ENCODE measurements at places on chromosomes 4 and X.

DNA sequence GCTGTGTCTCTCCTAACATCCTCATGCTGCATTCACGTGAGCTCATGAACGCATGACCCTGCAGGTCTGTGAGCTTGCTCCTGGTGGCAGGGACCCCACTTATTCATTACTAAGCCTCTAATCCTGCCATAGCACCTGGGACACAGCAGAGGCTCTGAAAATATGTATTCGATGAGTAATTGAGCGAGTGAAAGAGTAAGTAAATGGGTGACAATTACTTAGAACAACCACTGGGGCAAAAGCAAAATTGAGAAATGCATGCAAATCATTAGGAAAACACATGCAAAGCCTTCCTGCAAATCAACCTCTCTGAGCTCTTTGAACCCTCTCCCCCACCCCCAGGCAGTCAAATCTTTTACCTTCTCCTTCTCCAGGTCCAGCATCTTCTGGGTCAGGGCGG is 23.6 kb upstream of the C4orf50 start:
- DNase-seq = peak; percentile 29

- no peak for DNase-seq
Observed at GRCh38 chr4:7956270-7956808, 16.7 kb upstream of the AFAP1 start.

DNA sequence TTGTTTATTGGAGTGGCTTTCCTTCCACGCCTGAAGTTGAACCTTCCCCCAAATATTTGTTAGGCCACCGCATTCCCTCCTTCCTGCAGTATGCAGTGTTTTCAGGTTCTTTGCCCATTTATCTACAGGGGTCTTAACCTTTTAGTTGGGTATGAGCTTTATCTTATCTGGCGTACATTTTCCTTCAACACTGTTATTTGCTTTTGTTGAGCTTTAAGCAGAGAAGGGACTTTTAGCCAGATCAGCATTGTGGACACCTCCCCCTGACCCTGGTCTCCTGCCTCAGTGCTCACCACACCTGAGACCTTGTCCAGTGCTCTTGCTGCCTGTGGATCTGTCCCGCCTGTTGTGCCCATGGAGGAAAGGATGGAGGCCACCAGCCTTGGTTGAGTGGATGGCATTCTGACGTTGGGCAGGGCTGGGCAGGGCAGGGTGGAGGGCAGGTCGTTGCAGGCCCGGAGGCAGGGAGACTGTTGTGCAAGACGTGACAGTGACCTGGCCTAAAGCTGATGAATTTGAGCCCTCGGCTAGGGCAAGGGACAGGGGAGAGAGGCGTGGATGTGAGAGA is 998 bp upstream of the DUSP9 start:
- DNase-seq = no peak

DNA sequence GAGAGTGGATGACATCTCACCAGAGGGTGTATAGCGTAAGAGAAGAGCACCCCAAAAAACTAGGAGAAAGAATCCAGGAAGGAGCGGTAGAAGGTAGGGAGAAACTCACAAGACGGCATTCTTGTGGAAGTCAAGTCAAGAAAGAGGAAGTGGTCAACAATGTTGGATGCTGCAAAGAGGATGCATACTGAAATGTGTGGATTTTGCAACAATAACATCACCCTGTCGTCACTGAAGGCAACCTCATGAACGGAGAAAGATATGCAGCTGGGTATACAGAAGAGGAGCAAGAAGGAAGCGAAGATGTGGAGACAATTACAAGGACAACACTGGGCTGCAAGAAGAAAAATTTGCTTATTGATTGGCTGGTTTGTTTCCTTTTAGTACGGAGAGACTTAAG is 11.4 kb upstream of the TAPT1 start:
- no peak for DNase-seq

DNA sequence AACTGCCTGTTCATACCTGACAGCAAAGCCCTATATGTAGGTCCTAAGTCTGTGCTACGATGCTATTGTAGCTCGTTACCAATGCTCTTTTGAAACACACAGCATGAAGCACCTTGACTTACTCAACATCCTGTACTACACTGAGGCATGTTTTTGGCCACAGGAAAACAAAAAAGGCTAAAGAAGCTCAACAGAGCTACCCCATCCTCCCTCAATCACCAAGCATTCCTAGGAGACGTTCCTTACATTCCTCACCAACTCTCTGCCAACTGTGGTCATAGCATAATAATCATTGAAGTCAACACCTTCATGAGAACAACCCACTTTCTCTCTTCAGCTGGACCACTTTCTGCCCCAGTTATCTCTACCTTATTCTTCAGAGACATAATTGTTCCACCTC is 73.7 kb upstream of the SLC25A43 start:
- DNase-seq = no peak

DNA sequence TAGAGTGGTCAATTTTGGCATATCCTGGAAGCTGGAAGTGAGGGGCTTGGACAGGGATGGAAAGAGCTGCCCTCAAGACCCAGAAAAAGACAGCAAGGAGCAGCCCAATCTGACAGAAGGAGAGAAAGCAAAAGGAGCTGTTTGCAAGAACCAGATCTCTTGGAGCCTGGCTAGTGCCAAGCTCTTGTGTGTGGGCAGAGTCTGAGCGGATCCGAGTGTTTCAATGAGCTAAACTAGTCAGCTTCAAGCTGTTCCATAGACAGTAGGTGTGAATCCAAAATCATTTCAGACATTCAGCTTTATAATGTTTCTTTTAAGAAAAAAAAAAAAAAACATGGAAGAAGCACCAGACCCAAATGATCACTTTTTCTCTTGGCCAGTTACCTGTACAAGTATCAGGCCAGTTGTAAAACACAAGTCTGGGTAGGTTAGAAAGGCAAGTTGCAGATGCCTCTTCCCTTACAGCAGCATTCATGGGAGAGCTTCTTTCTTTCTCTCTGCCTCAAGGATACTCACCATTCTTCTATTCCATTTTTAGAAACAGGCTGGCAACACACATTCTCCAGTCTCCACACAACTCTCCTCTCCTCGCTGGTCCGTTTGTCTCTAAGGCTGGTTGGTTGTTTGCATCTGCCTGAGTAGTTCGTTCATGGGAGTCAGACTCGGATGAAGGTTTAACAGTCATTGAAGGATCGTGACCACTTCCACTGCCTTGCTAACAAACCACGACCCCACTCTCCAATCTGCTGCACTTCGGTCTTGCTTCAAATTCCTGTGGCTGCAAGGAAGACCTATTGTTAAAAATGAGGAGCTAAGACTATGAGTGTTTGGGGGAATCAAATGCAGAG is 105.2 kb upstream of the GATB start:
- DNase-seq = no peak

GRCh38 chrX:46636223-46636622 is 62.7 kb downstream of the CHST7 start:
- no peak for DNase-seq

DNA sequence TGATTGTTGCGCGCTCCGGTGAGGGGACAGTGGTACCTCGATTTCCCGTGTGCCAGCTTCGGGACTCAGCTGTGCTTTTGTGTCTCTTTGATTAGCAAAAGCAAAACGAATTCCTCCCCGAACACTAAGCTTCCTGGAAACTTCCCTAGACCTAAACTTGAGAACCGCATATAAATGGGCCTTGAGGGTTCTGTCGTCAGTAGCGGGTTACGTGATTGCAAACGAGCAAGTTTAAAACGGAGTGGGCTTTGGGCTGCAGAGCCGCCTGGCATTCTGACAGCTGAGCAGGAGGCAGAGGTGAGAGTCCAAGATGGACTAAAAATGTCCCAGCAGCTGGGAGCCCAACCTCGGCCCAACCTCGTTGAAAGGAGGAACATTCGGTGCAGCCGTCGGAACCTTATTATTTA is 1.2 kb upstream of the TAPT1 start:
- peak; percentile 24 for DNase-seq

- DNase-seq = no peak
Observed at GRCh38 chr4:100494166-100494565, 23.7 kb downstream of the EMCN start.

- DNase-seq = peak; percentile 82
Observed at GRCh38 chr4:40193016-40193571, 3.7 kb upstream of the RHOH start.

- no peak for DNase-seq
Observed at GRCh38 chrX:147958291-147958690, 22.8 kb upstream of the FMR1NB start.

DNA sequence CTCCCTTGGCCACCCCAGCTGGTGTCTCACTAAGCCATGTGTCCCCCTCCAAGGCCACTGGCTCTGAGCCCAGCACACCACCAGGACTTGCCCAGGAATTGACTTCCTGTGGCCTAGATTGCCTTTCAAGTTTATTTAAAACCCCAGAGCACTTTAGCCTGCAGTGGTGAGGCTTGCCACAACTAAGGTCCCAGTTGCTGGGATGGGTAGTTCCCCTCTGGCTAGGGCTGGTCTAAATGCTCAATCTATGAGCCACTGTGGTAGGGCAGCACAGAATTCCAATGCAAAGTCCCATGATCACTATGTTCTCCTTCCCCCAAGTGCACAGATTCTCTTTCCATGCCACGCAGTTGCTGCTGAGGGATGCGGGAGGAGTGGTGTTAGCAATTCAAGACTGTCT is 61.1 kb upstream of the HCCS start:
- DNase-seq = no peak

DNA sequence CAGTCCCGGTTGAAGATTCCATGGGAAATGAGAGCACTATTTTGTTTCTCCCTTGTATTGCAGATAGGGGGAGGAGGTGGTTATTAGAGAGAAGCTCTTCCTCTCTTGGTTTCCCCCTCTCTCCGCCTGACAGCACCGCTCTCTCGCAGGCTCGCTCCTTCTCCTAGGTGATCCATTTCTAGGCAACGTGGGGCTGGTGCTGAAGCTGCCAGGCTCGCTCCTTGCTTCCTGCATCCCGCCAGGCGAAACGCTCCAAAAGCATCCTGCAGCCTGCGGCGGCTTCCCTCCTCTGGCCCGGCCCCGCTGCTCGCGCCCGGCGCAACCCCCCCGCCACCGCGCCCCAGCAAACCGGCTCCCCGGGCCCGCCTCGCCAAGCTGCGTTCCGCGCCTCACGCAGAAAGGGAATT is at the start of gene GRID2:
Gene GRID2, plus strand, starts transcription at position 346 of the 407 bp plus-strand sequence.
- DNase-seq = no peak

DNA sequence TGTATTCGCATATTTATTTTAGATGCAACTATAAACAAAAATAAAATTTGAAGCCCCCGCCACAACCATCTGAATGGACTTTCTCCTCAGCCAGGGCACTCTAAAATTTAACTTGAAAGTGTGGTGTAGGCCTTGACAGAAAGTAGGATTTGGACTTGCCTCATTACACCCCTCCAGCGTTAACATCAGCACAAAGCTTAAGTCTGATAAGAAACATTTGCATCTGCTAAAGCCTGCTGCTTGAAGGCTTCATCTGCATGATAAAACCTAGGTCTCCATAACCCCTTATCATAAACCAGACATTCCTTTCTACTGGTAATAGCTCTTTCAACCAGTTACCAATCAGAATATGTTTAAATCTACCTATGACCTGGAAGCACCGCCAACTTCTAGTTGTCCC is 1046.5 kb downstream of the FAT4 start:
- DNase-seq = no peak

- no peak for DNase-seq
Observed at GRCh38 chr4:94038195-94038594, 169.5 kb upstream of the SMARCAD1 start.

DNA sequence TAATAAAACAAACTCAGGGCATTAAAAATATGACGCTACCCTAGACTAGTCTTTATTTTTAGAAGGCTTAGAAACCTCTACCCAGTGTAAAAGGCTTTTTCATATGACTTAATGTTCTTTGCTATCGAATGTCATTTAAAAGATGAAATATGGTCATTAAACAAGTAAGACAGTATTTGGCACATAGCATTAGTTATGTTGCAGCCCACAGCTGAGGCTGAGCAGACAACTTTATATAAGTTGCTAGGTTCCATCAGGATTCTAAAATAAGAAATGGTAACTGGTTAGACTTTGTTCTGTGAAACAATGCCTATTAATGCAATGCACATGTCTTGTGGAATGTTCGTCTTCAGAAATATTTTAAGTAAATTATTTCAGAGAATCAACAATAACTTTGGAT is 10.4 kb upstream of the PRSS12 start:
- no peak for DNase-seq

- no peak for DNase-seq
Observed at GRCh38 chrX:41952102-41952501, 28.7 kb upstream of the CASK start.

- peak; percentile 67 for DNase-seq
Observed at GRCh38 chrX:116009861-116010710, 160.5 kb upstream of the AGTR2 start.

GRCh38 chr4:155249016-155249566 is 40.7 kb downstream of the NPY2R start:
- no peak for DNase-seq

DNA sequence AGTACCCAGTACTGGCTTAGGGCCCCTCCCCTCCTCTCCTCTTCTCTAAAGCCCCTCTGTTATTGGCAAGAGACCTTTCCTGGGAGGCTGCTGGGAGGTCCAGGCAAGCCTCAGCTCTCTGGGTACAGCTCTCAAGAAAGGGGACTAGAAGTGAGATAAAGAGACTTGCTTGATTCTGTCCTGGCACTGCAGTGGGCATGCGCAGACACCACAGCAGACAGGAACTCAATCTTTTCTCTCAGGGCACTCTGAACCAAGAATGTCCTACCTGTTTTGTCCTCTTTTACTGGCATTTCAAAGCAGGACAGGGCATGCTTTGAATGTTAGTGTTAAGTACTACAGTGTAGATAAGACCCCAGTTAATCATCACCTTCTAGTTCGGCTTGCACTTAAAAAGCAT is 74.9 kb downstream of the NYX start:
- DNase-seq = no peak

DNA sequence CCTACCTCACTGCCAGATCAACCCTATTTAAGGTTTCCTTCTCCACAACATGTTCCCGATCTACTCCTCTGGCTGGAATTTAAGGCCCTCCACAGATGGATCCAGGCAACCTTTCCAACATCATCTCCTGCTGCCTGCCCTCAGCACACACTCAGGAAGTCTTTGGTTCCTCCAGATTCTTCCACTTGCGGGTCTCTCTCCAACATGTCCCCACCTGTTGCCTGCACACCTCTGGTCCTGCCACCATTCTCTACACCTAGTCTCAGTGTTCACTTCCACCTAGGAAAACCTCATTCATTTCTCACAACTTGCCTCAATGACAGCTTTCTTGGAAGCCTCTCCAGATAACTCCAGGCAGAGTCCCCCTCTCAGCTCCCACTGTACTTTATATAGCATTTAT is 80.1 kb downstream of the RTL5 start:
- no peak for DNase-seq

- no peak for DNase-seq
Observed at GRCh38 chr4:74033739-74034138, 4.8 kb downstream of the CXCL3 start.

DNA sequence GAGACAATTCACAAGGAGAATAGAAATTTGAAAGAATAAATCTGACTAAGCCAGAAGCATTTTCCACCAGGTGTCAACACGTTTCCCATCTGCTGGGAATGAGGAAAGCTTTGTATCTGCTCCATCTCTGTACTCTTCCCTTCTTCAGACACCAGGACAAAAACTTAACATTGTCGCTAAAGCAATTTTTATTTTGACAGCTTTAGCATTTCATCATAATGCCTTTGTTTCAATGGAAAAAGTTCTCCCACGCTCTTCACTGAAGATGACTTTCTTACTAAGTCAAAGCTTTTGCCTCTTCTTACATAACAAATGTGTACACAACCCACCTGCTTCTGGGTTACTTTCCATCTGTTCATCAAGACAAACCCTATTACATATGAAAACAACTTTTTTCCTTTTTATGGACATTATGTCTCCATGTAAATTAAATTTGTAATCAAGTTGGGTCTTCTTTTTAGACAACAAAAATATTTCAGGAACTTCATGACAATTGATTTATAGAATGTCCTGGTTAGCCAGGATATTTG is 141.7 kb upstream of the GUCY1A1 start:
- DNase-seq = no peak
